ENCODE measurements at places on chromosomes 3 and 15.

GRCh38 chr3:168090306-168091085, 5.2 kb downstream of the GOLIM4 start:
- DNase-seq: no peak

- no peak for DNase-seq
These were observed 97.9 kb upstream of the C3orf80 start for GRCh38 chr3:160127308-160127707.

GRCh38 chr3:49699281-49699979, 10.1 kb downstream of the RNF123 start:
- DNase-seq: no peak

GRCh38 chr3:103499132-103499900, 1064.5 kb downstream of the ZPLD1 start:
- DNase-seq: no peak

DNA sequence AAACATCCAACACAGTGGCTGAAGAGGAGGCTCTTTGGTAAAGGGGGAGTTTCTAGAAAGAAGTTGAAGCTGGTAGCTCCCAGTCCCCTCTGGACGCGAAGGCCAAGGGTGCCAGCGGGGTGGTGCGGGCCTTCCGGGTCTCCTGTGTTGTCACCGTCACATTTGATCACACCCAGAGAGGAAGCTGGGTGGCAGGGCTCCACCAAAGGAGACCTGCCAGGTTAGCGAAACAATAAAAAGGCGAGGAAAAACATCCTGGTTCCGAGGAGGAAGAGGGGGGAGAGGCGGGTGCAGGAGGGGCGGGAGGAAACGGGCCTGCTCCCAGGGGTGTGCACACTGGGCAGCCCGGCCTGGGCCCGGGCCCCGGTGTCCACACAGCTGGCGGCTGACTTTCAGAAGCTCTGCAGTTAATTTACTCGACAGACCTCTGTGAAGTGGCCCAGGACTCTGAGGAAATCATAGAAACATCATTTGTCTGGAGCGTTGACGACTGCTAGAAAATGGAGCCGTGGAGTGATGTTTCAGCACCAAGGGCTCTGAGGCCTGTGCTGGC, 12.1 kb downstream of the HEG1 start:
- DNase-seq: no peak

DNA sequence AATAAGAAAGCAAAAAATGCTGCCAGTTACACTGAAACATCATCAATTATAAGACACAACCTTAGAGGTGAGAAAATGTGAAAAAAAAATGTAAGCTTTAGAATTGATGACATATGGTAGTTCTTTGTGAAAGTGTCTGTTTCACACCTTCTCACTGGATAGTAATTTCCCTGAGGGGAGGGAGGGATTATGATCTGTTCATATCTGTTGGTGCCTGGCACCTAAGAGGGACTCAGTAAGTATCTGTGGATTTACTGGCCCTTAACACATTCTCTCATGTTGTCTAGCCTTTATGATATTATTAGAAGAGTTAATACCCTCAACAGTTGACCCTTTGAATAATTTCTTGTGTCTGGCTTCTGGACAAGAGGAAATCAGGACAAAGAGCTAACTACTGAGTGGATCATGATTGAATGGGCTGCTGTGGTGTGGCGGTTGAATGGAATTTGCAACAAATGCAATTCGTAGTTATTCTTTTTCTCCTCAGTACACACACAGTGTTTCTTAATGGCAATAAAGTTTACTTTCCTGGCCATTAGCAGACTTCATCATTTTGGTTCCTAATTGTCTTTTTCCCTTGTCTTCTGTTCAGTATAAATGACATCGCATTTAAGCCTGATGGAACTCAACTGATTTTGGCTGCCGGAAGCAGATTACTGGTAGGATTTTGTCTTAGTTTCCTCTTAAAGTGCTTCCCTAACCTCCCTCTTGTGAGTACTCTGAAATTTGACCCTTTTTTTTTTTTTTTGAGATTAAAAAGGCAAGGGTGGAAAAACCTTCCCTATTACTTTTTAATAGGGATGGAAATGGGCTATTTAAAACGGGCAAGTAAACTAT, 9.5 kb downstream of the IFT122 start:
- DNase-seq: no peak

DNA sequence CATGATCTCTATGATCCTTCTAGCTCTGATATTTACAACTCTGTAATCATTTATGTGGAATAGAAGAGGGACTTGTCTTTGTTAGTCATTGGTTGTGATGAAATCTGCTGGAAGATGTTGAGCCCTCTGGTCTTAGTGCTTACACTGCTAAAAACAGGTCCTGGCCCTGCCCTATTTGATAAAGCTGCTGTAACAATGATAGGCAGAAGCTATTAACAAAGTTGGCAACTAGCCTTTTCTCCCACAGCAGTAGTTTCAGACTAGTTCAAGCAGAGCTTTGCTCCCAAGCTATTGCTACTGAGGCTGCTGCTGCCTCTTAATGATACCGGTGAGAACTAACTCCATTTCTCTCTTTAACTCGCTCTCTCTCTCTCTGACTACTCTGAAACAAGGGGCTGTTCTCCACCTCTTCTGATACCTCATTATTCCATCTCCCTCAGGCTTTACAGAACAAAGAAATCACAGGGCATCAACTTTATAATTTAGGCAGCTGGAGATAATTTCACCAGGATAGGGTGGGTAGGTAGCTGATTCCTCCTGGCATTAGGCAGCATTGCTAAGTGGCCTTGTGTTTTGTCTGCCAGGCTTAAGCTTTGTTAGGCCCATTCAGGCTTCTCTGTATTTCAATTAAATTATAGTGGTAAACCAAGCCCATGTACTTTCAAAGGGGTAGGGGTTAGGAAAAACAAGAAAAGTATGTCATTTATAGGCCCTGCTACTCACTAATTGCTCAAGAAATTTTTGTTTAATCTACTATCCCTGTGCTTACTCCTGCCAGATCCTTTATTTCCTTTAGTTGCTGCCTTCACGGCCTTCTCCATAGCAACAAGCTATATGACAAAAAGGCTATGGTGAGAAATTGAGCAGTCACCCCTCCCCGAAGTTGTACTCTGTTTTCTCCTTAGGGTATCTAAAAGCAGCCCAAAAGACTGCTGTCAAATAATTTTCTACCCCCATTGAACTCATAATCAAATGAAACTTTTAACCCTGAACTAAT, 139.6 kb downstream of the RBPMS2 start:
- no peak for DNase-seq

DNA sequence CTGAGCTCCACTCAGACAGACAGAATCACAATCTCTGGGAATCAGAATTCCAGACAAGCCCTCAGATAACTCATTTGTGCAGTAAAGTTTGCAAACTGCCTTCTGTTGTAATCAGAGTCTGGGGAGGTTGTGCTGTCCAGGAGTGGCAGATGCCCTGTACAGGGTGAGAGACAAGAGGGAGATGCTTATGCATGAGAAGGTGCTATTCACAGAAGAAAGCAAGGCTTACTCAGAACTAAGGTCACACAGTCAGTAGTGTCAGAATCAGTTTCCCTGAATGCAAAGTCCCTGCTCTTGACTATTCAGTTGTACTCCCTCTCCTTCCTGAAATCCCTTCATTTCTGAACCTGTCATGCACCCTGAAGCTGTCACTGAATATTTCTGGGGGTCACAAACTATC, 43.7 kb downstream of the SRPRB start:
- no peak for DNase-seq

DNA sequence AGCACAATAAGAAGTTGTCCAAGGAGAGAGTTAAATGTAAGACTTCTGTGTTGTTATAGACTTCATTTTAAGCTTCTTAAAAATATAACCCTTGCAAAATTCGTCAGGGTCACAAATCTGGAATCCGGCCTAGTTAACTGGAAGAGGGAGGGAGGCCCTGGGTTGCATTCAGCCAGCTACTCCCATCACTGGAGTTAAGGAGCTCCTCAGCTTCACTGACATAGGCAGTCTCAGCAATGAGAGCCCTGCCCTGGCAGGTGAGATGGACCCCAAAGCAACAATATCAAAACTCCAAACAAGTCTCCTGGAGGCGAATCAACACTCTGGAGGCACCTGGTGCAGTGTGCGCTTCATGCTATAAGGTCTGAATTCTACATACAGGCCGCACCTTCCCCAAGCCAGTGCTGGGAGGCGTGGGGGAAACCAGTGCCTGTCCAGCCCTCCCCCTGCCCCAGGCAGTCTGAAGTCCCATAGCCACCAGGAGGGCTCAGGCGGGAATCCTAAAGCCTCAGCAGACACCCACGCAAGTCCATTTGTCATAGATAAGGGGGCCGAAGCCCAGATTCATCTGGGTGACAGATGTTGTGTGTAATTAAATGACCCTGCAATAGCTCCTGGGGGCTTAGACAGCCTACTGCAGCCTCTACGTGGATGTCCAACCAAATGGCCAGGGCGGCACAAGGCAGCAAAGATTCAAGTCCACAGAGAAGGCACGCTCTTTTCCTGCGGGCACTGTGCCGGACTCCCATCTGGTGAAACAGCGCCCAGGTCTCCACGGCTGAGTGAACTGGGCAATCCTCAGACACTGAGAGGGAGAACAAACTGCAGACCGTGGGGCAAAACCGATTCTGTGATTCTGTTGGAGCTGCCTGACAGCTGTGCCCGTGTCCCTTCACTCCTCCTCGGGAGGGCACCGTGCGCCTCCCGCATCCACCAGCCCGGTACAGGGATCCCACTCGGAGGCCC, 64.9 kb downstream of the ATP10A start:
- DNase-seq: no peak

- DNase-seq: no peak
These were observed 2.7 kb upstream of the CDCP1 start for GRCh38 chr3:45148921-45149320.

- no peak for DNase-seq
These were observed 661.6 kb upstream of the CBLB start for GRCh38 chr3:106530367-106530766.

GRCh38 chr3:14766428-14767244, 52.1 kb upstream of the FGD5 start:
- DNase-seq: no peak

All from NCI-H510A (cell line).